Stimulated activated CD4-positive, alpha-beta T cell treated with anti-CD3 and anti-CD28 coated beads, Interleukin-2, amount 100 ng/mL, for 4 hours (primary cell): ENCODE measurements at places on chromosomes 2 and 18.

DNA sequence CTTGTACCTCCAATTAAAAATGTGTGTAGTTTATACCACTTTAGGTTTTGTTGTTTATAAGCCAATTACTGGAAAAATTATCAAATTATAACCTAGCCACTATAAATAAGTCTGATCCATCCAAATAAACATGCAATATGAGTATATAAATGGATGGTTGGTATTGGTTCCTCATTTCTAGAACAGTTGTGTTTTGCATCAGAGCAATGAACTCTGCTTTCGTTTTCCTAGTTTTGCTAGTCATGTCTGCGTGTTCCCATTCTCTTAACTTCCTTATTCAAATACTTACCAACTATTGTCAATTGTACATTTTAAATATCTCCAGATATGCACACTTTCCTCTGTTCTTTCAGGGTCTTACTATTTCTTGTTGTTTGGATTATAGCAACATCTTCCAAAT lies 641.7 kb downstream of the NR4A2 start:
- DNase-seq = no peak

- DNase-seq = no peak
Observed at GRCh38 chr2:57728691-57729090, 317.9 kb upstream of the VRK2 start.

DNA sequence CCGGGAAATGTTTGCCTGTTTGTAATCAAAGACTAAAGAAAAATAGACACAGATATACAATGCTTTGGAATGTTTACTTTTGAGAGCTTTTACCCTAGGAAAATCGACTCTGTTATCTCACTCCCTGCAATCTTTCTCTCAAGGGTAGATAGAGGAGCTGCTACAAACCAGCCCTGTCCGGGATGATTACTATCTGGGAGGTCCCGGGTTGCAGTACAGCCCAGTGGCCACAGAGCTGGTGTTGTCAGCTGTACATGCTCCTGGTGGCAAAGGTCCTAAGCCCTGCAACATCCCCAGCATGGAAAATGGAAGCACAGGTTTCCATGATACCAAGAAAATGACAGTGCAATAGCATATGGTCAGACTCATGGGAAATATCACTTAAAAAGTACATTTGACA lies 570.5 kb upstream of the SOX11 start:
- no peak for DNase-seq

DNA sequence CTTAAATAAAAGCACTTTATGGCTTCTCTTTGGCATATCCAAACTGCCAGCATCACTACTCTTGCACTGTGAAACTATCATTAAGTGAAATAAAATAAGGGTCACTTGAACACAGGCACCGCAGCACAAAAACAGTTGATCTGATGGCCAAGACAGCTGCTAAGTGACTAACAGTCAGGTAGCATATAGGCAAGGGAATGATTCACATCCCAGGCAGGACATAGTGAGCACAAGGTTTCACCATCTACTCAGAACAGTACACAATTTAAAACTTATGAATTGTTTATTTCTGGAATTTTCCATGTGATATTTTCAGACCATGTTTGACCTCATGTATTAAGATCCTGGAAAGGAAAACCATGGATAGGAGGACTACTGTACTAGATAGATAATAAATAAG lies 214.2 kb downstream of the MREG start:
- no peak for DNase-seq

DNA sequence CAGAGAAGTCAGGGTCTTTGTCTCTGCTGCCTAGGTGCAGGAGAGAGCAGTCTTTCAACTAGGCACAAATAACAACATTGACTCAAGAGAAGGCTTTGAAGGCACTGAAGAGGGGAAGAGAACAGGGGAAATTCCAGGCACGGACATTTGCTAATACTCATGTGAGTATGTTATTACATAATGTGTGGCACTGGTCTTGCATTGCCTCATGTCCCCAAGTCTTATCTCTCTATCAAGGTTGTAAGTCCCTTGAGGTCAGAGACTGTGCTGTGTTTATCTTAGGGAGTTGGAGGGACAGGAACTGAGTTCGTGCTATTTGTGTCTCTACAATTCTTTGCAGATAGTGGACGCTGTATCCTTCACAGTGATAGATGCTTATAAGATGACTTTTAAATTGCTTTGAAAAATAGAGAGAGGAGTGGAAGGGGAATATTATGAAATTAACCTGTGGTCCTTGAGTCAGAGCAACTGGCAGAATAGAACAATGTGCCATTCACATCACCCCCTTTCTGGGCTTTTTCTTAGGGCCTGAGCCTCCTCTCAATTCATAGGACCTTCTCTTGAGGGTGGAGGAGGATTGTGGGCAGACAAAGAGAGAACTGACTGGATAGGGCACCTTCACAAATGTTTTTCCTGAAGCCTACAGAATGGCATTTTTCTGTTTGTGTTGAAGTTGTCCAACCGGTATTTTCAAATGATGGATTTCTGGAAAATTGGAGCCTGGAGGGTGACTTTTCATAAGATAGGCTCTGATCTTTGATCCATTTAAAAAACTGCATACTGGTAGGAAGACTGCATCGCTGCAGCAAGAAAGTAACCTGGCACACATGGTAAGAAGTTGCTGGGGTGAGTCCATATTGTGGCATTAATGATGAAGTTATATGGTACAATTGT lies 96.6 kb upstream of the CXCR4 start:
- DNase-seq = no peak

DNA sequence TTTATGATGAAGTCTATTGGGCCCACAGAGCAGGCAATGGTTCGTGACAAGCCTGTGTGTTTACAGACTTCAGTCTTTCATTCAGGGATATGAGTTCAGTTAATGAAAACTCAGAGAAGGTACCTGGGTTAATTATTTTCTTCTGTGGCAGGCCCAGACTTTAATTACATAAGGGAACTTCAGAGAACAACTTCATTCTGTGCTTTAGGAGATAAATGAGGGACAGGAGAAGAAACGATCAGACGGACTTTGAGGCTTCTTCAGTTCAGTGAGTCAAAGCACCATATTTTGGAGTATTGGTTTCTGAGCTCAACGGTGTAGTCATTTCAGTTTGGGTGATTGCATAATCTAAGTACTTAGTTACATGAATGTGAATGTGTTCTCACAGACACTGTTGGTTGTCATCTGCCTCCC lies 203.0 kb upstream of the KCNJ3 start:
- DNase-seq = no peak

DNA sequence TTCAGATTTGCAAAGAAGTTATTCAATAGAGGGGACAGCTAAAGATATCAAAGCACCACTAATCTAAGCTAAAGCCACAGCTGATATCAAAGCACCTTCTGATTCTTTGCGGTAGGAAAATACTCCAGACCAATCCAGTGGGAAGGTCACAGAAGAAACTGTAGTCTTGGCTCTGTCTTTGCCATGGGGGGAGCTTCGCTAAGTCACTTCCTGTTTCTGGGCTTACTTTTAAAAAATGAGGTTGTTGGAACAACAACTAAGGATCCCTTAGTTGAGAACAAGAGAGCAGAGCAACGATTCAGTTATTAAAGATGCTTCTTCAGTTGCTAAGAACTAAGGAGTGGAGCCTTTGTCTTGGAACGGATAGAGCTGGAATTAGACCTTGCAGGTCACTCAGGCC lies 12.2 kb downstream of the LPIN1 start:
- no peak for DNase-seq

GRCh38 chr2:200814917-200815316 lies 3.2 kb downstream of the BZW1 start:
- DNase-seq = no peak

DNA sequence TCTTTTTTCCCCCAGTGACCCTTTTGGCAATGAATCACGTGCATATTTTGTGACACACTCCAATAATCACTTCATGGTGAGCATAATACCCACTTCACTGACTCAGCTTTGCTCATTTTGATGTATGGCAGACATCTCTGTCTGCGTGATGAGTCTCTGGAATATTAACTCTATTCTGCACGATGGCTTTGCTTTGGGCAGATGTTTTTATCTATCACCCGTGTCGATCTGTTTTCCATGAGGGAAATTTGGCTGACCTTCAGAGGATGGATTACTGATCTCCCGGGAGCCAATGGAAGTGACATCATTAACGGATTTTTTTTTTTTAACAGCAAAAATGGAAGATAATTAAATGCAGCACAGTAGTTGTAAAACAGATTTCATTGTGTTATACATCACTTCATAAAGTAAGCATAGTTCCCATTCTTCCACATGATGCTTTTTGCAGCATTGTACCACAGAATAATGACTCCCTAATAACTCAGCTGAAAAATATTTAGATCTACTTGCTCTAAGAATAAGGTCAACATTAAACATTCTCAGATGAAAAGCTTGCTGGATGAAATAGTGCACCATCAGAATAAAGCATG lies 29.8 kb downstream of the CDC42EP3 start:
- DNase-seq = no peak

GRCh38 chr2:120108749-120109148 lies 95.9 kb downstream of the EPB41L5 start:
- no peak for DNase-seq

DNA sequence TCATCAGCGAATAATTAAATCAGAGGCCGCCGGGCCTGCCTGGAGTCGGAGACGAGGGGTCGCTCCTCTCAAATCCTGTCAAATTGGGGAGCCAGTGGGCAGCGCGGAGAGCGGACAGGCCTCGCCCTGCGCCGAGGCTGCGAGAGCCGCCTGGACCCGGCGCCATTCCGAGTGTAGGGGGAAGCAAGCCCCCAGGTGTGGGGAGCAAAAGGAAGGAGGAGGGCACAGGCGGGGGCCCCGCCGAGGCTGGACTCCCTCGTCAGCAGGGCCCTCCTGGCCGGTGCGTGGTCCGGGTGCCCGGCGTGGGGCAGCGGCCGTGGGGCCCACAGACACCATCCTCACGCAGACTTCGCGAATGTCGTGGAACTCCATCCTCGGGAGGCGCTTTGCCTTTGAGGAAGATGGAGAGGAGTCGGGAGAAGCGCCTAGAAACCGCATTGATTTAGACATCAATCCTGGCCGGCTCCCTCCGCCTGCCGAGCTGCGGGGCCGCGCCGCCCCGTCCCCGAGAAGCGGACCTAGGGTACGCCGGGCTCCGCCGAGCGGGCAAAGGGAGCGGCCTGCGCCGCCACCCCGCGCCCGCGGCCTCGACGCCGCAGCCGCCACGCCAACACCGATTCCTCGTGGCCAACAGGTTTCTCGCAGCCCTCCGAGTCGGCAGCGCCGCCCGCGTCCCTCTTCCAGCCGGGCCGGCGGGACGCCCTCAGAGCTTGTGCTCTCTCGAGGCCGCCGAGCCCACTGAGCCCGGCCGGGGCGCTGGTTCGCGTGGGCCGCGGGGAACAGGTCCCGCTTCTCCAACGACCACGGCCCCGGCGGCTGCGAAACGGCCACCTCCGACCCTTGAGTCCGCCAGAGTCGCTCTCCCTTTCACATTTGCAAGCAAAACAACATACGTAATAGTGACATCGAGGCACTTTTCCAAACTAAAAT lies 6.7 kb upstream of the ONECUT2 start:
- no peak for DNase-seq

DNA sequence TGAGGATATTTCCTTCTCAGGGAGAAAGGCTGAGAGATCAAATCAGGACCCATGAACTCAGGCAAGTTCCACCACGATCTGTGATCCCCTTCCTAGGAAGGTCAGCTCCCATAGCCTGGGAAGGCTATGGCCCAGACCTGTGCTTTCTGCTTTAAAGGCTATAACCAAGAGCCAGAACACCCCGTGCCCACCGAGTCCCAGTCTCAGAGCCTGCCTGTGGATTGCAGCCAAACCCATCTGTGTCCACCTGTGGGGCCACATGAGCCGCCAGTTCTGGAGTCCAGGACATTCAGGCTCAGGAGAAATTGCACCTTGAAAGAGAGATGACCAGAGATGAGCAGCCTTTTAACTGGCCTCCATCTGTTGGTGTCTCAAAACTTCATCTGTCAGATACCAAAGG lies 46.9 kb downstream of the MAL start:
- no peak for DNase-seq

GRCh38 chr2:109210431-109211200 lies 81.6 kb downstream of the SH3RF3 start:
- DNase-seq = no peak

GRCh38 chr2:136381722-136382633 lies 264.0 kb upstream of the CXCR4 start:
- DNase-seq = peak; percentile 22

DNA sequence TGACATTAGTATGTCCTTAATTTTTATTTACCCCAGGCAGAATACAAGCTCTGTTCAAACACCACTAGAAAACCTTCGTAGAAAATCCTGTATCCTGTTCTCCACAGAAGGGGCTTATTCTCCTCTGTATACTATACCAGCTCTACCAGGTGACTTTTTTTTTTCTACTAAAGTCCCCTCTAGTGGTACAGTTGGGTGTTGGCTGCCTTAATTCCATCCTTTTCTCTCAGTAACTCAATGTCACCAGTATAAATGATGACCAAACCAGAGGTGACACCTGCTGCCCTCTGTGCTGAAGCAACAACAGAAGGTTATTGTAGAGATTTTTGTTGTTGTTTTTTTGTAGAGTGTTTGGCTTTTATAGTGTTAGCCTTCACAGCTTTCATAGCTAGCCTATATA lies 1322.0 kb downstream of the LRP1B start:
- DNase-seq = no peak

GRCh38 chr2:156447761-156448160 lies 11.6 kb downstream of the GPD2 start:
- DNase-seq = no peak

GRCh38 chr18:48723837-48724236 lies 185.0 kb downstream of the CTIF start:
- no peak for DNase-seq

- no peak for DNase-seq
Observed at GRCh38 chr2:46308629-46309028, 11.4 kb downstream of the EPAS1 start.

- no peak for DNase-seq
Observed at GRCh38 chr2:53848062-53848461, 11.7 kb downstream of the GPR75 start.

DNA sequence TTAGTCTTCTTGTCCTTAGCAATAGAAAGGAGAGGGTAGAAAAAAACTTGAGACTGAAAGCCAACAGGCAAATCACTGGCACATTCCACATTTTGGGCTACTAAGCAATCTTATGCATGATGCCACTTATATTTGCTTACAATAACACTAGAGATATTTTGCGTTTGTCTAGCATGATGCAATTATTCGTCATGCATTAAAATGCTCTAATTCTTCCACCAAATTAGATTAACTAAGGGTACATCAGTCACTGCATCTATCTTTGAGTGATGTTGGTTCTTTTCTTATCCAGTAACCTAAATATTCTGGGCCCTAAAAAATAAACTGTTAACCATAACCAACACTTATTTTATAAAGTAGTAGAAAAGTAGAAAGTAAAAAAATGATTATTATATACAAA lies 1311.7 kb upstream of the CDH2 start:
- no peak for DNase-seq

GRCh38 chr2:45776160-45776955 lies 124.9 kb downstream of the PRKCE start:
- DNase-seq = no peak

DNA sequence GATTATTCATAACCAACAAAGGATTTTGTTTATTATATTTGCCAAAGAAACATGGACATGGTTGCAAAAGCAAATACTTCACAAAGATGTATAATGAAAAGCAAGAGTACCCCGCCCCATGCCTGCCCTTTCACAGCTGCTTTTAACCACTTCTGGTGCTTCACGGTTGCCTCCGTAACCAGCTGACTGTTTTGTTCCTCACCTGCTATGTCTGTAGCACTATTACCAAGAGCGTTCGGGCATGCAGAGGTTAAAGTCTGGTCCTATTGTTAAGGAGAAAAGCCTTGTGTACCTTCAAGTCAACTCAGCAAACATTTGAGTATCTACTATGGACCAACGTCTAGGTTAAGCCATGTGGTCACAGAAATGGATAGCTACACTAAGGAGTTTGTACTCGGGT lies 115.2 kb upstream of the FOSL2 start:
- no peak for DNase-seq

GRCh38 chr2:124663645-124663997 lies 638.5 kb downstream of the CNTNAP5 start:
- DNase-seq = no peak

GRCh38 chr2:239803766-239804115 lies 221.4 kb downstream of the NDUFA10 start:
- DNase-seq = no peak
